CD4-positive, CD25-positive, alpha-beta regulatory T cell (primary cell): ENCODE measurements at places on chromosomes 7 and 10.

DNA sequence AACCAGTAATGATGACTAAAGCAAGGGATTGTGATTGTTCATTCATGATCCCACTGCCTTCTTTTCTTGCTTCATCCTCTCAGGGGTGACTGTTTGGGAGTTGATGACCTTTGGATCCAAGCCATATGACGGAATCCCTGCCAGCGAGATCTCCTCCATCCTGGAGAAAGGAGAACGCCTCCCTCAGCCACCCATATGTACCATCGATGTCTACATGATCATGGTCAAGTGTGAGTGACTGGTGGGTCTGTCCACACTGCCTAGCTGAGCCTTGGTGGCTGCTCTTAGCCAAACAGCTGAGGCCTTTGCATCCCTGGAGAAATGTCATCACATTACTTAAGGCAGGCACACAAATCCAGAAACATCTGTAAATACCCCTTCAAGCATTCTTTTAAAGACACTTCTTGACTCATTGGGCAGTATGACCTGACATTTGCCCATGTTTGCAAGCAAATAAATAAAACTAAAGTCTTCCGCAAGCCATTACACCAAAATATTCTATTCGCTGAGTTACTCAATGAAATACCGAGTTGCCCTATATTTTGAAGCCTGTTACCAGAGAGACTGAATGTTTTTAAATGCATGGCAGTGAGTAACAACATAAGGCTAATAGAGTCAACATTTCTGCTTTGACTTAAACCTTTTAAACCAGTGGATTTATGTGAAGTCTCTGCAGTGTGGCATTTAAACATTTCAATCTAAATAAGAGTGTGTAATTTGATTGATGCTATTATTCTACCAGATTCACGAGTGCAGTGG is 166.3 kb upstream of the LANCL2 start:
- H3K27me3 ChIP-seq = no peaks in the 10 kb centered on the region
- H3K4me3 ChIP-seq = no peak overlapping the region
- no peaks in the 10 kb centered on the region for H3K36me3 ChIP-seq
- no peaks in the 10 kb centered on the region for H3K4me1 ChIP-seq

- DNase-seq = no peak
- H3K4me3 ChIP-seq = no peak within 1 kb of the TSS
- H3K27ac ChIP-seq = no peak within 1 kb of the TSS
- H3K36me3 ChIP-seq = no peaks in the 10 kb centered on the region
Observed at GRCh38 chr7:139523199-139523941, at the start of gene CLEC2L. CLEC2L (plus strand) TSS chr7:139523685; CDS start chr7:139523928, 243 bp downstream.

GRCh38 chr10:114357515-114357996 is 46.7 kb downstream of the AFAP1L2 start:
- H3K27ac ChIP-seq = no peak overlapping the region
- H3K27me3 ChIP-seq = peaks cover 2% of the 10 kb centered on the region
- H3K36me3 ChIP-seq = no peaks in the 10 kb centered on the region
- H3K4me1 ChIP-seq = no peaks in the 10 kb centered on the region
- H3K4me3 ChIP-seq = no peak overlapping the region
- no peak for DNase-seq

DNA sequence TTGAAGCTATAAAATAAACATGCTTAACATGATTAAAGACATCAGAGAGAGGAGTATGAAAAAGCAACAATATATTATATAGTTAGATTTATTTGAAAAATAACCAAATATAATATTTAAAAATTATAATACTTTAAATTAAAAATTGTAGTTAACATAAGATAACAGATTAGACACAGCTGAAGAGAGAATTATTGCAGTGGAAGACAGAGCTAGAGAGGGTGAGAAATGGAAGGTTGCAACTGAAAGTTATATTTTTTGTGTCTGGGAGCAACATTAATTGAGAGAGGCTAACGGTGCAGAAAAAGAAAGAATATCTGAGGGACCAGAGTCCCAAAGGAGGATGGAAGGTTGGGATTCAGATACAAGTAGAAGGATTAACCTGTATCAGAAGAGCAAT is 548.9 kb upstream of the FZD8 start:
- no peak for DNase-seq
- no peaks in the 10 kb centered on the region for H3K4me1 ChIP-seq
- no peak overlapping the region for H3K27ac ChIP-seq
- no peaks in the 10 kb centered on the region for H3K36me3 ChIP-seq
- no peak overlapping the region for H3K4me3 ChIP-seq
- no peaks in the 10 kb centered on the region for H3K27me3 ChIP-seq

- no peaks in the 10 kb centered on the region for H3K36me3 ChIP-seq
- H3K4me3 ChIP-seq = no peak overlapping the region
- H3K4me1 ChIP-seq = no peaks in the 10 kb centered on the region
- no peaks in the 10 kb centered on the region for H3K27me3 ChIP-seq
Observed at GRCh38 chr10:70747192-70747965, 37.8 kb downstream of the TBATA start.

GRCh38 chr10:96988426-96988825 is 156.3 kb downstream of the LCOR start:
- no peaks in the 10 kb centered on the region for H3K36me3 ChIP-seq
- H3K27ac ChIP-seq = no peak overlapping the region
- no peak overlapping the region for H3K4me3 ChIP-seq
- no peak for DNase-seq
- H3K4me1 ChIP-seq = no peaks in the 10 kb centered on the region
- no peaks in the 10 kb centered on the region for H3K27me3 ChIP-seq

- no peak for DNase-seq
- no peak overlapping the region for H3K27ac ChIP-seq
- H3K4me3 ChIP-seq = no peak overlapping the region
Observed at GRCh38 chr10:47245731-47246350, 54.2 kb upstream of the GDF10 start.

- H3K27me3 ChIP-seq = no peaks in the 10 kb centered on the region
- H3K27ac ChIP-seq = no peak overlapping the region
- no peak for DNase-seq
Observed at GRCh38 chr10:71842856-71843686, 8.0 kb downstream of the PSAP start.

GRCh38 chr7:154541606-154542005 is 461.3 kb downstream of the PAXIP1 start:
- no peak for DNase-seq
- no peak overlapping the region for H3K4me3 ChIP-seq
- no peak overlapping the region for H3K27ac ChIP-seq
- no peaks in the 10 kb centered on the region for H3K27me3 ChIP-seq
- no peaks in the 10 kb centered on the region for H3K4me1 ChIP-seq

- no peaks in the 10 kb centered on the region for H3K36me3 ChIP-seq
- H3K27ac ChIP-seq = no peak overlapping the region
- no peak overlapping the region for H3K4me3 ChIP-seq
- no peaks in the 10 kb centered on the region for H3K4me1 ChIP-seq
Observed at GRCh38 chr7:99720800-99721595, 14.0 kb downstream of the CYP3A7 start.
